ENCODE measurements at places on chromosomes 7 and 10.

- no peak for DNase-seq
Observed at GRCh38 chr10:113709221-113709838, 29.6 kb downstream of the CASP7 start.

- DNase-seq: no peak
Observed at GRCh38 chr10:78634389-78634815, 434.4 kb upstream of the ZMIZ1 start.

GRCh38 chr10:123911866-123912265 is 20.3 kb upstream of the CPXM2 start:
- DNase-seq: no peak

DNA sequence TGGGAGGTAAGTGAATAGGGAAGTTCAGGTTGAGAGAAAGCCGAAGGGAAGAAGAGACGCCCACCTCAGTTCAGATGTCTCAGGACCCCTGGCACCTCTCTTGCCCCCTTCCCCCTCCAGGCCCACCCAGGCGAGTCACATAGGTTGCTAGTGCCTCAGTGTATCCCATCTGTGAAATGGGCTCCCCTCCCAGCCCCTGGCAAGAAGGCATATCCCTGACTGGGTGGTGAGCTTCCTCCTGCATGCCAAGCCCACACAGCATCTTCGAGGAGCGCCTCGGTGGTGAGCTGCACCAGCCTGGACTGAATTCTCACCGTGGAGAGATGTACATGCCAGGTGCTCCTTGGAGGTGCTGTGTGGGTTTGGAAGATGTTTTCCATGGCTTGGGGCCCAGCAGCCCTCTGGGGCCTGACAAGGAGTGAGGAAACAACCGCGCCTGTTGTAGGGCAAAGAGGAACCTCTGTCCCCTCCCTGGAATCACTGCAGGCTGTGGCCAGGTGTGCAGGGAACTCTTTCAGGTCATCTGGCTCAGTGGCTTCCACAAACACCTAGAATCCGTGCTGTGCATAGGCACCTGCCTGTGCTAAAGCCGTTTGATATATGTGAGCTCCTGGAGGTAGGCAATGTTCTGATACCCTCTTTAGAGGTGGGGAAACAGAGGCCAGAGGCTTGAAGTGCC is 45.1 kb downstream of the UNC5B start:
- DNase-seq: no peak

GRCh38 chr10:126674741-126675515 is 4.4 kb upstream of the C10orf90 start:
- no peak for DNase-seq

DNA sequence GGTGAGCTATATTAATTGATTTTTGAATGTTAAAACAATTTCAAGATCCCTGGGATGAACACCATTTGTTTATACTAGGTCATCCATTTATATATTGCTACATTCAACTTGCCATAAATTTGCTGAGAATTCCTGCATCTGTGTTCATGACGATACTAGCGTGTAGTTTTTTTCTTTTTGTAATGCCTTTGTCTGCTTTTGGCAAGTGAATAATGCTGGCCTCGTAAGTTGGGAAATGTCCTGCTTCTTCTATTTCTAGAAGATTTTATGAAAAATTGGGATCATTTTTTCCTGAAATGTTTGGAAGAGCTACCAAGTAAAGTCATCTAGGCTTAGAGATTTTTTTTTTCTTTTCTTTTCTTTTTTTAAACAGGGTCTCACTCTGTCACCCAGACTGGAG is 12.9 kb upstream of the MEST start:
- DNase-seq: no peak

DNA sequence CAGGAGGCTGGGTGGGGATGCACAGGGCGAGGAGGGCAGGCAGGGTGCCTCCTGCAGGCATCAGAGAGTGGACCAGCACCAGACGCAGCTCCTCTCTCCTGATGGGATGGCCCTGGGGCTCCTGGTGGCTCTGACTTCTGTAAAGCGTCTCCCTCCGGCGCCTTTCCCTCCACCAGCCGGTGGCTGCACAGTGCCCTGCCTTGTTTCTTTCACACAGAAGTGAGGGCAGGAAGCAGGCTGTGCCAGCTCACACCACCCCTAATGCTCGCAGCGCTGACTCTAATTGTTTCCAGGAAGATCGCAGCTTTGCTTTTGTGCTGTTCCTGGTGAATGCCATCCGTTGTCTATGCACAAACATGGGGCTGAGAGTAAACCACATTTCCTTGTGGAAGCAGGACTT is 152.3 kb upstream of the LANCL2 start:
- DNase-seq: no peak

DNA sequence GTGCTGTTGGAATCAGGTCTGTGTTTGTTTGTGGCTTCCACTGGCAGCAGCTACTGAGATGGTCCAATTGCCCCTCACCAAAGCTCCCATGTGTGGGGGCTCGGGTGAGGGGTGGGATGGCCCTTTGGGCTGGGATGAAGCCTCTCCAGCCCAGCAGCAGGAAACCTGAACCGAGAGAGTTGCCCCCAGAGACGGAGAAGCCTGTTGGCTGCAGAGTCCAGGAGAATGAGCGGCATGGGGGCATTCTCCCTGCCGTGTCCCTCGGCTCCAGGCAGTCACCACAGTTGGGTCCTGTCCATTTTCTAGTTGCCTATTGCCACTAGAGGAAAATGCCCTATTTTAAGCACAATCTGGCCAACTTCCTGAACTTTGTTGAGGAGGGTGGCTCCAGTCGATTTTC is 222.2 kb upstream of the PPP2R2D start:
- no peak for DNase-seq

GRCh38 chr7:4706384-4707216 is 24.5 kb downstream of the FOXK1 start:
- DNase-seq: no peak

DNA sequence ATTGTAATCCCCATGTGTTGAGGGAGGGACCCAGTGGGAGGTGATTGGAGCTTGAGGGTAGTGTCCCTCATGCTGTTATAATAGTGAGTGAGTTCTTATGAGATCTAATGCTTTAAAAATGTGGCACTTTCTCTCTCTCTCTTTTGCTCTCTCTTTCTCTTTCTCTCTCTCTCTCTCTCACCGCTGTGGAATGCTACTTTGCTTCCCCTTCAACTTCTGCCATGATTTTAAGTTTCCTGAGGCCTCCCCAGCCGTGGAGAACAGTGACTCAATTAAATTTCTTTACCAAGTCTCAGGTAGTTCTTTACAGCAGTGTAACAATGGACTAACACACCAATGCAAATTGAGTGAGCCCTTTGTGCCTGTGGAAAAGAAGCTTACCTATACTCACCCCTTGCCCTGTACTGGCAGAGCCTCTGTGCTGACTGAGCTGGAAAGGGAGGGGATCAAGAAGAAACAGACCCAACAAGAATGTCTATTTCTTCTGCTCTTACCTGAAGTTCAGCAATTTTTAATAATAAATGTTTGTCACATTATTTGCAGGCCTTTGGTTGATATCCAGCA is 642.5 kb upstream of the KCND2 start:
- DNase-seq: no peak

DNA sequence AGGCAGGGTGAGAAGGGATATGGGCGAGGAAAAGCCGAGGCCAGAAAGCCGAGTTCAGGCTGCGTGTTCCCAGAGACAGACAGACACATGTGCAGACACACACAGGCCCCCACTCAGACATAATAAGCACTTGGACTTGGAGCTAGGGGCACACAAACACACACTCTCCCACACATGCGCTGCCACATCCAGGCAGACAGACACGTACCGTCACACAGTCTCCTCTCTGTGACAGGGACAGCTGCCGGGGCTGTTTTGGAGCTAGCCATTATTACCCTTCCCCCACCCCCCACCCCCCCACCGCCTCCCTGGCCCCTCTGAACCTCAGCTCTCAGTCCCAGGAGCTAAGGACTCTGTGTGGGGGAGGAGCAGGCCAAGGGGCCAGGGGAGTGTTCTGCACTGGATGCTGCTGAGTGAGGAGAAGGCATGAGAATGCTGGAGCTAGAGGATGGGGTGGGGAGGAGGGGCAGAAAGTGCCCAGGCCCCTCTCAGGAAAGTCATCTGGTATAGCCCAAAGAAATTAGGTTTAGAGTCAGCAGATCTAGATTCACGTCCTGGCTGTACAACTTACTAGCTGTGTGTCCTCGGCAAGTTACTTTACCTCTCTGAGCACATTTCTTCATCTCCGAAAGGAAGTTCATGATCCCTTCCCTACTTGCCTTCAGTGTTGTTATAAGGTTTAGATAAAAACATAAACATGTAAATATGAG is 6.3 kb downstream of the PITX3 start:
- DNase-seq: no peak

DNA sequence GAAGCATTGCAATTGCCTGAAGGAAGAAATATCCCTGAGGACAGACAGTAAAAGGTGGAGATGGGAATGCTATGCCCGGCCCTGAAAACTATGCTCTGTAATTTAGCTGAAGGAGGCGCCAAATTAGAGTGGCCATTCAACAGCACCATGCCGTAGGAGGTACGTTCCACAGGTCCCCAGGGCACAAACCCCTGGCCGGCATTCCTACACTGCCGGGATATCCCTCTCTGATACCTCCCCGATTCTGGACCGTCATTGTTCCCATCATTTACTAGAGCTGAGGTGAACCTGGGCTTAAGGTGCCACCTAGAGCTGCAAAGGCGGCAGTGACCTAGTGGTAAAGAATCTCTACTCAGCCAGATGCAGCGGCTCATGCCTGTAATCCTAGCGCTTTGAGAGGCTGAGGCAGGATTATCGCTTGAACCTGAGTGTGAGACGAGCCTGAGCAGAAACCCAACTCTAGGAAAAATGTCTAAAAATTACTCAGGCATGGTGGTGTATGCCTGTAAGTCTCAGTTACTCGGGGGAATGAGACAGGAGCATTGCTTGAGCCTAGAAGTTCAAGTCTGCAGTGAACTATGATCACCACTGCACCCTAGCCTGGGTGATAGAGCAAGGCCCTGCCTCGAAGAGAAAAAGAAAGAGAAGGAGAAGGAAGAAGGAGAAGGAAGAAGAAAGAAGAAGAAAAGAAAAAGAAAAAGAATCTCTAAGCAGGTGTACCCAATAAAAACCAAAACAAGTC is 53.0 kb upstream of the TNKS2 start:
- DNase-seq: no peak

GRCh38 chr7:54969208-54969967 is 49.4 kb upstream of the EGFR start:
- DNase-seq: no peak

DNA sequence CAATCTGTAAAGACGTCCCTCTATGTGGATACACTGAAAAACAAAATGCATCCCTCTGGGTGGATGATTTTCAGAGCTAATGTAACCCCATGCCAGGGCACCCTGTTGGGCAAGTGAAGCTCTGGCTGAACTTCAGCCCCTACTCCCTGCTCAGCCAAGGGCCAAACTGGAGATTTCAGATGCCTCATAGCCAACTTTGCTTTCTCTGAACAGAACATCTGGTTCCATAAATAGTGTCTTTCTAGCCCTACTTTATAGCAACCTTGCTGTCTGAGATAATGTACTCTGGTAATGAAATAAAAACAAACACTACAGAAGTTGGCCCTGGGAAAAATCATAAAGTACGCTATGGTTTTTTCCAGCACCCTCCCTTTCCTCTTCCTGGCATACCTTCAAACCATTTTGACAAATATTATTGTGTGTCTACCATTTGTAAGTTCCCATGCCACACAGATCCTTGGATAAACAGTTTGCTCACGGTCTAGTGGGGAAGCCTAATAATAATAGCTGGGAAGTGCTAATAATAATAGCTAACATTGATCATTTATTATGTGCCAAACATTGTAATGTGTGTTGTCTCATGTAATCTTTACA is 3.4 kb downstream of the ENTPD1 start:
- no peak for DNase-seq

- DNase-seq: no peak
Observed at GRCh38 chr7:98278936-98279335, 2.5 kb upstream of the BRI3 start.

- no peak for DNase-seq
Observed at GRCh38 chr10:113300617-113301016, 252.2 kb upstream of the HABP2 start.

- no peak for DNase-seq
Observed at GRCh38 chr10:1610986-1611770, 126.1 kb downstream of the ADARB2 start.

GRCh38 chr7:84009051-84009450 is 185.5 kb downstream of the SEMA3A start:
- DNase-seq: no peak

DNA sequence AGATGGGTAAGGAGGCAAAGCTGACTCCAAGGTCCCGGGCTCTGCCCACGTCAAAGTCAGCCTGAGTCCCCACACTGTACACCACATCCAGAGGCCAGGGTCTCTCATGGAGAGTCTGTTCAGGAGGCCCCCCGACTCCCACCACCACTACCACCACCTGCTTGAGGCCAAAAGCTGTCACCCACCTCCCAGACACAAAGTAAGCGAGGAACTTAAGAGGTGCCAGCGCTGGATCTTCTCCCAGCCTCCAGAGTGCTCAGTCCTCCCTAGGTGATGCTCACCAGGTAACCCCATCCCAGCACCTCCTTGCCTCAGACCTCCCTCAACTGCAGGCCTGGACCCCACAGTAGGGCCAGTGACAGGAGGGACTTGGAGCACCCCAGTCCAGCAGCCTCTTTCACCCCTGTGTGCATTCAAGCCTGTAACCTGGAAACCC is 520 bp downstream of the NPC1L1 start:
- DNase-seq: no peak

All from esophagus squamous epithelium (tissue), 5 donors.